DMS79 treated with DMSO at 0.1 percent for 48 hours (cell line): ENCODE measurements at places on chromosomes 3 and 15.

DNA sequence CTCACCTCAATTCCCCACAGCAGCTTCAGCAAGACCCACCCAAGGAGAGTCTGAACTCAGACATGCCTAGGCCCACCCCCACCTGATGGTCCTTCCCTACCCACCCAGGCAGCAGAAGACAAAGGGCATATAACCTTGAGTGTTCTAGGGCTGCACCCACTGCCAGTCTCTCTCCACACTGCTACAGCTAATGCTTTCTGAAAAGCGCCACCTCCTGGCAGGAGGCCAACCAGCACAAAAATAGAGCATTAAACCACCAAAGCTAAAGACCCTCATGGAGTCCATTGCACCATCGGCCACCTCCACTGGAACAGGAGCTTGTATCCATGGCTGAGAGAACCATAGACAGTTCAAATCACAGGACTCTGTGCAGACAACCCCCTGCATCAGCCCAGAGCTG, 11.3 kb upstream of the RPL39L start:
- no peak for DNase-seq

GRCh38 chr15:73687351-73687750, 3.2 kb downstream of the CD276 start:
- DNase-seq: no peak

GRCh38 chr3:67602816-67603215, 51.6 kb downstream of the SUCLG2 start:
- no peak for DNase-seq

DNA sequence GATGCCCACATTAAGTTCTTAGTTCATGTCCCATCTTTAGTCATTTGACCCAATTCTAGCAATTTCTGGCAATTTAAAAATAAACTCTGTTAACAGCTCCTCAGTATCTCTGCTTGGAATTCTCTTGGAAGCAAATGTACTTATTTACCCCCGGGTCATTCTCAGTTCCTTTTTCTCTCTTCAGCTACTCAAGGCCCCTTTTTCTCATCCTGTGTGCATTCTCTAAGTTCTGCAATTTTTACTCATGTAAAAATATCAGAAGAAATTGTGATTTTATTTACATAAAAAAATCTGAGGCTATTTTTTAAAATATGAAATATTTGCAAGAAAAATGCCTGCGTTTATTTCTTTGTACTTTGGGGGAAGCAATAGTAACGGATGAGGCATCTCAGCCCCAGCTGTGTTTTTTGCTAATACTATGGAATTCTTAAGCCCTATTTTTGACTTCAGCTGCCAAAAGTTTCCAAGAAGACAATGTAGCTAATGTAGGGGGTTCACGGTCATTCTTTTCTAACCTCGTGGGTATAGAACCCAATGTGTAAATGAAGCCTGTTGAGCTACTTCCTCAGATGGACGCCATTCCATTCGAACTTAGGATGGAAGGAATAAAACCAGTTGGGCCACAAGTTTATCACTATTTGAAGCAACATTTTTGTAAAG, 20.0 kb downstream of the CERS3 start:
- DNase-seq: no peak

- no peak for DNase-seq
Measured at GRCh38 chr3:37228749-37229148, 54.4 kb upstream of the LRRFIP2 start.

- DNase-seq: no peak
Measured at GRCh38 chr15:66089049-66089448, 164.5 kb downstream of the MEGF11 start.

DNA sequence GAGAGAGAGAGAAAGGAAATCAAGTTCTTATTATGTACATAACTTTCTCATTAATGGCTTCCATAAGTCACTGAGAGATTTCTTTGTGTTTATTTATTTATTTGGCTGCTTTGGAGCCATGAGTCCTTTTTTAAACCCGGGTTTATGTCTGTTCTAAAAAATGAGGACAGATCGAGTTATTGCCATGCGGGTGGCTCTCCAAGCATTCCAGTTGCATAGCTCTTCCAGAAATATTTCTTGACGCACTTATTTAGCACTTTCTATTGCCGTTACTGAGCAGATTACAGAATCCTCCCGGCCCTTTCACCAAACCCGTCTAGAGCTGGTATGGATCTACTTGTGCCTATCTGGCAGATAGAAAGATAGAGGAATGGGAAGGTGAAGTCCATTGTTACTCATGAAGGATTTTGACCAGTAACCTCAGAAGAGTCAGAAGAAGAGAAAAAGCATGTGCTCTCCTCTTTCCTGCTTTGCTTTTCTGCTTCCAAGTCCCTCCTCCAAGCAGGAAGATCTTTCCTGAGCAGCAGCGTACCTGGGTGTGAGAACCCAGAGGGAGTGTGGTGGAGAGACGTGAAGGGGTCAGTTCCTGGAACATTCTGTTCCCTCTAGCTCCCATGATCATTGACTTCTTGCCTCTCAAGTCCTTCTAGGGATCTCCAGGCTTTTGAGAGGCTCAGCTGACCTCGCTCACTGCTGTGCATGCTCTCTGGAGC, 112.8 kb downstream of the LPP start:
- DNase-seq: no peak

DNA sequence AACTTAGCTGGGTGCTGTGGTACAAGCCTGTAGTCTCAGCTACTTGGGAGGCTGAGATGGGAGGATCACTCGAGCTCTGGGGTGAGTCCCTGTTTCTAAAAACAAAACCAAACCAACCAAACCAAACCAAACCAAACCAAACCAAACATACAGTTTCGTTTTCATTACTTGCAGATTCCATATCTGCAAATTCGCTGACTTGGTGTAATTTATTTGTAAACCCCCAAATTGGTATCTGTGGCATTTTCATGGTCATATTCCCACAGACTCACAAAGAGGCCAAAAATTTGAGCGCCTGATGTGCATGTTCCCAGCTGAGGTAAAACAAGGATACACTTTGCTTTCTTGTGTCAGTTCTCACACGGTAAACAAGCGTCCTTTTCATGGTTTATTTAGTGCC, 1138.3 kb downstream of the ROBO1 start:
- DNase-seq: no peak

DNA sequence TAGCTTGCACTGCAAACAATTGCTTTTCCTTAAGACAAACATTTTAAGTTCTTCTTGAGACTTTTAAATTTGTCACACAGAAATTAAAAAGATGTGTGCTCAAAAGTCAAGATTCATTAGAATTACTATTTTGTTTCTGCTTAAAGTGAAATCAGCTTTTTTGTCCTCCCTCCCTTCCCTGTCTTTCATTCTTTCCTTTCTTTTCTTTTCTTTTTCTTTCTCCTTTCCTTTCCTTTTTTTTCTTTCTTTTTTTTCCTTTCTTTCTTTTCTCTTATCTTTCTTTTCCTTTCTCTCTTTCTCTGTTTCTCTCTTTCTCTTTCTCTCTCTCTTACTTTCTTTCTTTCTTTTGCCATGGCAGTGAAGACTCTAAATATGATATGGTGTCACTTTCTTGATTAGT, 37.8 kb downstream of the FBXL2 start:
- no peak for DNase-seq

- no peak for DNase-seq
Measured at GRCh38 chr3:46184469-46184868, 23.6 kb downstream of the CCR1 start.

GRCh38 chr15:61621146-61621545, 392.0 kb upstream of the RORA start:
- no peak for DNase-seq

GRCh38 chr15:100528833-100529428, at the start of gene CERS3:
Gene CERS3, minus strand, starts transcription at chr15:100528950. Its CDS starts 27,101 bp downstream, at chr15:100501849.
- no peak for DNase-seq

GRCh38 chr15:80730926-80731325, 35.8 kb downstream of the ABHD17C start:
- no peak for DNase-seq

GRCh38 chr15:34725556-34725955, 29.2 kb downstream of the GJD2 start:
- no peak for DNase-seq

DNA sequence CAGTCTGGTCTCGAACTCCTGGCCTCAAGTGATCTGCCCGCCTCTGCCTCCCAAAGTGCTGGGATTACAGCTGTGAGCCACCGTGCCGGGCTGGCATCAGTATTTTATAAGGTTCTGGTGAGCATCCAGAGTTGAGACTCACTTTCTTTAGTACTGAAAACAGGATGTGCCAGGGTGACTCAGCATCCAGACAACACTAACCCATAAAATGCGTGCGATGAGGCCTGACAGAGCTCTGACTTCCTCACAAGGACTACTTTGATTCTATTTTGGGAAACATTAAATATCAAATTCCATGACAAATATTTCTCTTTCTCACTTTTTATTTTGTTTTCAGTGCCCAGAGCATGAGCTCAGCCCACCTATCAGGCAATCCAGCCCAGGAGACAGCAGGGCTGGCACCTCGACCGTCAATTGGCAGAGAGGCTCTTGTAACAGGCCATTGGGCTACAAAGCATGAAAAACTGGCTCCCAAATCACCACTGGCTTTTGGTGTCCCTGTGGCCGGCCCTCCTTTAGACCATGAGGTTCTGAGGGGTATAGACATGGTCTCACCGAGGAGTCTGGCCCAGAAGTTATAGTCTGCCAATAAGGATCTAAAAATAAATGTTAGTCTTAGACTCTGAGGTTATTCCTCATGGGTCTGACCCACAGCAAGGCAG, 75.0 kb downstream of the FEM1B start:
- DNase-seq: peak; percentile 1

DNA sequence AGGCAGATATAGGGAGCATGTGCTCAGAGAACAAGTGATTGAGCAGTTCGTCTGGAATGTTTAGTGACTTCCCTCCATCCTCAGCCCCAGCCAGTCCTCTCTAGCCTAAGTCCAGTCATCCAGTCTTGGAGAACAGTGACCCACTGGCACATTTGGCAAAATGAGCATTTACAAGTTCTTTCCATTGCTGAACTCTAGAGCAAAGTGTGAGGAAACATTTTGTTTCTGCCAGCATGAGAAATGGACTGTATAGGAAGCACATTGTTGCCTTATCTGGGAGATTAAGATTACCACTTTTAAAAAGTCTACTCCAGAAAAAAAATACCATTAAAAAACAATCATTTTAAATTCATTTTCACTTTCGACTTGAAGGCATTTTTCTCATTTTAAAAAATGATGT, 353.6 kb downstream of the SHQ1 start:
- no peak for DNase-seq

GRCh38 chr3:100024520-100025303, 89.6 kb downstream of the FILIP1L start:
- DNase-seq: no peak

GRCh38 chr3:27194861-27195483, 174.2 kb downstream of the NEK10 start:
- no peak for DNase-seq

DNA sequence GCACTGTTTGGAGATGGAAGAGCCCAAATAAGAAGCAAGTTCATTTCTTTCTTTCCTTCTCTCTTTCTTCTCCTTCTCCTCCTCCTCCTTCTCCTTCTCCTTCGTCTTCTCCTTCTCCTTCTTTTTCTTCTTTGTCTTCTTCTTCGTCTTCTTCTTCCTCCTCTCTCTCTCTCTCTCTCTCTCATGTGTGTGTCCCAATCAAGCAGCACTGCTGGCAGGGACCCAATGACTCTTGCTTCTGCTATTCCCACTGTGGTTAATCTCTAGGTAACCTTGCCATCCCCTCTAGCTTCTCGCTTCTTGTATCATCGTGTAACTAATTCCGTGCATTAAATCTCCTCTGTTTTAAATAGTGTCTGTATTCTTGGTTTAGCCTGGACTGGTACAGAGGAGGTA, 26.1 kb upstream of the ZNF280D start:
- no peak for DNase-seq

DNA sequence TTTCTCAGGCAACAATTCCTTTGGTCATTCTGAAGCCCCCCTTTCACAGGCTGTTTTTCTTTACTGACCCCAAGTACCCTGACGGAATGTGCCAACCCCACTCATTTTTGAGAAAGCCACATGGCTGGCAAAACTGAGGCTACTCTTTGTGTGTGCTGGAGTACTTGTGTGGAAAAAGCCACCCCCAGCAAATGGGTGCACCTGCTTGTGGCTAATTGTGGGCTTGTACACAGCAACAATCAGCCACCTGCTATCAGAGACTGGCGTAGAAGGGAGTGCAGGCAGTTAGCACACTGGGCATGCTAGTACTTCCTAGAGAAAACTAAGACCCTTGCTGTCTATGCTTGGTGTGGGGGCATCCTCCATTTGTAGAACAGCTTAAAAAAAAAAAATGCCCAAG, 110.1 kb upstream of the LMOD3 start:
- DNase-seq: no peak

DNA sequence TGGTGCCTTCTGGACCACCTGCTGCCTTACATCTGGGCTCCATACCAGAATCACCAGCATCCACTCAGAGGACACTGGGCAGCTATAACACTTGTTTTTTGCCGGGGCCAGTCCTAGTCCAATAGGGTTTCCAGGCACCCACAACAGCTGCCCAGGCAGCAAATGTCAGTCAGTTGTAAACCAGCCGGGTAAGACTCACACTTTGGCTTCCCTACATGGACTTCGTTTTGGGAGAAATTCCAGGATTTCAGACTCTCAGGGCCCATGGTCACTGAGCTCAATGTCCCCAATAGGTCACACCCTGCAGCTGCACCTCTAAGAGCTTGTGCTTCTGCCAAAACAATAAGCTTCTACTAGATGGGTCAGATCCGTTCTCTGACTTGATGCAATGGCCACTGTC, 83.8 kb downstream of the FAM174B start:
- DNase-seq: no peak

GRCh38 chr3:80263260-80263659, 495.5 kb upstream of the ROBO1 start:
- DNase-seq: no peak

DNA sequence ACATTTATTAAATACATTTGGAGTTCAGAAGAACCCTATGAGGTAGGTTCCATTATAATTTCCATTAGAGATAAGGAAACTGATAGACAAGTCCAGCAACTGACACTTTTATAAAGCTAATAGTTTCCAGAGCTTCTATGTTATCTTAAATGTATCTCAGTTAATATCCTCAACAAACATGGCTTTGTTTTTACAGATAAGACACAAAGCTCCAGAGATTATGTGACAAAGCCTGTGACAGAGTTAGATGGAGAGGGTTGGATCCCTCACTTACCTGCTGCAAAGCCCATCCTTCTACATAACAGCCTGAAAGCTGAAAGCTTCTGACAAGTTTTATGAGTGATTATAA, 473 bp upstream of the COMMD2 start:
- no peak for DNase-seq

DNA sequence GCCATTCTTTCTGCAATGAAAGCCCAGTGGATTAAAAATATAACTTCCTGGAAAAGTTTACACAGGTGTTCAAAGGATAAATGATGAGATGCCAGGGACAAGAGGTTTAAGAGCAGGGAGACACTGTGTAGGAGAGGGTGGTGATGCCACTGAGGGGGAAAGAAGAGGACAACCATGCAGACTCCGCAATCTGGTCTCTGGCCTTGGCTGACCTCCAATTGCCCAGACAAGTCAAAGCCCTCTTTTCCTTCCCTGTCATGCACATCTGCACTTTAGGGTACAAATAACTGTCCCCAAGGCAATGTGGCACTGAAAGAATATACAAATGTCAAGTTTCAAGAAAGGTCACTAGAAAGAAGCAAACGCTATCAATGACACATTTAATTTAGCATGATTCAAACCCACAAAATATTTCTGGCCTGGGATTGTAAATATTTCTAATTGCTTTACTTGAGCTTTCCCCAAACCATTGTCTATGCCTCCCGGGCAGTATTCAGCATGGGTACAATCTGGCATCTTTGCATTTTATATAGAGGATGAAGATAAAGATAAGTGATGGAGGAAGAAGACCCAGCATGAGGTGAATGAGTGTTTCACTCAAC, 319.4 kb downstream of the PLCL2 start:
- no peak for DNase-seq

GRCh38 chr3:93907132-93907531, 66.6 kb downstream of the PROS1 start:
- no peak for DNase-seq

GRCh38 chr15:68126396-68126795, 72.3 kb downstream of the PIAS1 start:
- no peak for DNase-seq
